ENCODE measurements at places on chromosomes 4 and X. TPM values are rescaled to one million over a fixed set of nuclear protein-coding genes. Genes with fewer than 3 reads are reported as not detected.

DNA sequence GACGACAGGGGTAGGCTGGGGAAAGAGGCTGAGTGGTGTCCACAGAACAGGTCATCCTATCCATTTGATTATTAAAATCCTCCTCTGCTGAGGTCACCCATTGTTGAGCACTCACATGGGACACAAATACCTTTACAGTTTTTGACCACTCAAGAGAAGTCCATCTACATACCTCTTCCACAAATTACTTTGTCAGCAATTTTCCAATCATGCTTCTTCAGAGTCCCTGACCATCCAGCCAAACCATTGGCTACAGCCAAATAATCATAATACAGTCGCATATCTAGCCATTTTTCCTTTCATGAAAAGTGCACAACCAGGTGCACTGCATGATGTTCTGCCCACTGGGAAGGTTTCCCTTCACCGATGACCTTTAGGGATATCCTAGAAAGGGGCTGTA is 407.4 kb downstream of the TEX13C start:
- no peak for DNase-seq

GRCh38 chr4:185357211-185357610 is 38.5 kb downstream of the LRP2BP start:
- no peak for DNase-seq

DNA sequence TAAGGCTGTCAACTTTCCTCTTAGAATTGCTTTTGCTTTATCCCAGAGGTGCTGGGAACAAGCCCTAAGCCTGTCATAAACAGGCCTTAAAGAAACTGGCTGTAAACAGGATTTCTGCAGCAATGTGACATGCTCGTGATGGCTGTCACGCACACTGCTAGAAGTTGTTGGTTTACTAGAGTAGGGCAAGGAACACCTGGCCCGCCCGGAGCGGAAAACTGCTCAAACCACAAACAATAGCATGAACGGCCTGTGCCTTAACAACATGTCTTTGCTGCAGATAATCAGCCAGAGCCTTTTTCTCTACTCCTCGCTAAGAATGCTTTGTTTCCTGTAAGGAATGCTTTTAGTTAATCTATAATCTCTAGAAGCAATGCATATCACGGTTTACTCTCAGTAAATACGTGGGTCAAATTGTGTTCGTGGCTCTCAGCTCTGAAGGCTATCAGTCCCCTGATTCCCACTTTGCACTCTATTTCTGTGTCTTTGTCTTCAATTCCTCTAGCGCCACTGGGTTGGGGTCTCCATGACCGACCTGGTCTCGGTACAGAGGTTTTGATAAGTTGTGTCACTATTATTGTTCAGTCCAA is 318.3 kb downstream of the GLUD2 start:
- DNase-seq, result no peak

DNA sequence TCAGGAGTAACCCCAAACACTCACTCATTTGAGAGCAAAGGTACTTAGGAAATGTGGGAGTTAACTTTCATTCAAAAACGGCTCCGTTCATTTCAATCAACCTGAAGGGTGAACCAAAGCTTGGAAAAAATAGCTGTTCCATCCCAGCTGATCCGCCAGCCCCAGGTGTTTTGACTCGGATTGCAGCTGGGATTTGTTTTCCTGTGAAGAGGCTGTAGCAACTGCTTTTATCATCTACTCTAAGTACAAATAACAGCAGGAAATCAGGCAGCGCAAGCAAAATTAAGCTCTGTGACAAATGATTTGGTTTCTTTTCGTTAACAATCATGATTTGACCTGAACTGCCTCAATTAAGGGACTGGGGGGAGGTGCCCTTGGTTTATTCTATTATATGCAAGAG is 154.7 kb downstream of the BEND2 start:
- no peak for DNase-seq

- DNase-seq, result no peak
Observed at GRCh38 chr4:105135785-105136184, 10.9 kb upstream of the TET2 start.

DNA sequence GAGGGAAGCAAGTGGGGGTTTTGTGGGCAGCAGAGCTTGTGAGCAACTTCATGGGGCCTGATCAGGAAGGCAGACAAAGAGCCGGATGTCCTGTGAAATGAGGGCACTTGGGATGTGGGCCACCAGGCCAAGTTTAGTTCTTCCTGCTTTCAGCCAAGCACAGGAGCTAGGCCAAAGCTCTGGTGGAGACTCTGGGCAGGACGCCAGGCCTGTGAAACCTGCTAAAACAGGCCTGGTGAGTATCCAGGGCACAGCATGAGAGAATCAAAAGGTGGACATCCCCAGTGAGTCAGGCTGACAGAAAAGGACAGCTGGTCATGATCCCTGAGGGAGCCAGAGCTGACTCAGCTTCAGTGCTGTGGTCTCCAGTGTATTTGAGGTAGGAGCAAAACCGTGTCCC is 95.7 kb downstream of the NPNT start:
- DNase-seq, result peak; percentile 96

Gene ADRA2C
- 11.7 TPM for total RNA-seq

Gene PRSS12
- not detected for total RNA-seq

Gene GPRIN3
- total RNA-seq, result 1.5 TPM

Gene SPATA18
- 0.37 TPM for total RNA-seq
